ENCODE measurements at places on chromosomes 6 and 20.

- DNase-seq = no peak
These were observed 37.9 kb downstream of the GPX5 start for GRCh38 chr6:28563430-28564095.

GRCh38 chr6:33599413-33599938 lies 19.4 kb upstream of the BAK1 start:
- DNase-seq = no peak

DNA sequence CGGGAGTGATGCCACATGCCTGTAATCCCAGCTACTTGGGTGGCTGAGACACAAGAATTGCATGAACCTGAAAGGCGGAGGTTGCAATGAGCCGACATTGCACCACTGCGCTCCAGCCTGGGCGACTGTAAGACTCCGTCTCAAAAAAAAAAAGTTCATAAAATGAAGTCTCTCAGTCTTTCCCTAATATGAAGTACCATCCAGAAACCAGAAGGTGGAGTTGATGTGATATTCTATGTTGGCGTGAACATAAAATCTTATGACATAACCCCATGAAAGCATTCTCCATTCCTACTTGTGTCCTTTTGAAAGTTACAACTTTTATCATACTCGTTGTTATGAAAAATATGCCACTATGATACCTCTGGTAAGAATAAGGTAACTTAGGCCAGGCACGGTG lies 5.7 kb downstream of the SOD2 start:
- DNase-seq = no peak

DNA sequence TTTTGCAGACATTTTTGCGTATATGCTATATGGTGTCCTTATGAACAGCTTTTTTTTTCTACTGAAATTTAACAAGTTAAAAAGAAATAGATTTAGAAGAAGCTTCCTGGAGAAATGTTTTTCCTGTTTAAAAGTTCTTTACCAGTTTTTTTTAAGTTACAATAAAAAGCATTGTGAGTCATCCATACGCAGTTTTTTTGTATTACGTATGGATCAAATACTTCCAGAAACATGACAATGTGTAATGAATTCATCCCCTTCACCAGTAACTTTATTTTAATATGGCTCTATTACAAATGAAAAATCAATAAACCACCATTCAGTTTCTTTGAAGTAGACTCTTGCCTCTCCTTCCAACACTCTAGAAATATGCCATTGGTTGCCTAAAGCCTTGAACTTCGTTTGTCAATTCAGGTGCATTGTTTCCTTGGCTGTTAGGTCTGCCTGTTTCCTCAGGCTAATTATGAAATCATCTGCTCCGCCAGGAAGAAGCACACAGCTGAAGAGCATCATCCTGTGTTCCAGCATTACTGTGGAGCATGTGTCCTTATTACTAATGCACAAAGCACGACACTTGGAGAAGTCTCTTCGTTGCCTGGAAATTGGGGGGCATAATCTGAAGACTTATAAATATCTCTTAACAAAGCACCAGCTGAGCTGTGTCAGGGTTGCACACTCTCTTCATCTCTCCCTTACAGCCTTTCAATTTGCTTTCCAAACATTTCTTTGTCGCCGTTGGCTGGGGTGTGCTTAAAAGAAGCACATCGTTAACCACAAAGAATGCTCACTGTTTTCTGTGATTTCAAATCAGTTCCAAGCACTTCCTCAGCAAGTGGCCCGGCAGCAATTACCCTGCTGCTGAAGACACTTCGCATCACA lies 9.6 kb downstream of the MOXD1 start:
- no peak for DNase-seq

- DNase-seq = no peak
These were observed 59.3 kb upstream of the STMND1 start for GRCh38 chr6:17042422-17043147.

DNA sequence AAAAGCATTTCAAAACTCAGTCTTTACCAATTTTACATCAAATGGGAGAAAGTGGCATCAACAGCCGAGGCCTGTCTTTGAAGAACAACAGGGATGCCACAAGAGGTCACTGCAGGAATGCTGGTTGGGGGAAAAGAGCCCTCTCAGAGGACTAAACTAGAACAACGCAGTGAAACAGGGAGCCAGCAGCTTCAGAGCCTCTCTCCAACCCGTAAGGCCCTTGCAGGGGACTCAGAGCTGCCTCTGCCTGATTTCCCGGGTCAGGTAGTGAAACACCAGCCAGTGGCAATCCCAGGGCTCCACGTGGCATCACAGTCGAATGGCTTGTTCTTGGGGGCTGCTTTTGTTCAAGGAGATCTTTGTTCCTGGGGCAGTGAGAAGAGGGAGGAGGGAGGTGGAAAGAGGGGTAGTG lies 55.0 kb upstream of the KCNK16 start:
- DNase-seq = no peak

DNA sequence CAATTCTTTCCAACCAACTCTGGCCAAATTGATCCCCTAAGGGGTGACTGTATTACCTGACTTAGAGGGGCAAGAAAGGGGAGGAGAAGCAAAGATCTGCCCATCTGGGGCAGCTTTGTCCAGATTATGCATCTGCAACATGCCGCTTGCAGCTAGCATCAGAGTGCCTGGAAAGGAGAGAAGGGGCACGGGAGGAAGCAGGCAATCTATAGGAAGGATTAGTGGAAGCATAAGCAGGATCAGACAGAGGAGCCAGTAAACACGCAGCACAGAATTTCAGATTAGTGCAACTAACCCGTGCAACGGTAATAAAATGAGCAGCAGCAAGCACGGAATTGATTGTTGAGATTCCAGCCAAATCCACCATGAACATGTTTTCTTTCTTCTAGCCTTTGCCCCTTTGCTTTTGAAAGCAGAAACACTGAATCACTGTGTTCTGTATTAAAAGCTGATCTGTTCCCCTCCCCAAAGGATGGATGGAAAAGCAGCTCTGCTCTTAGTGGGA lies 643.6 kb upstream of the CHD6 start:
- DNase-seq = no peak

DNA sequence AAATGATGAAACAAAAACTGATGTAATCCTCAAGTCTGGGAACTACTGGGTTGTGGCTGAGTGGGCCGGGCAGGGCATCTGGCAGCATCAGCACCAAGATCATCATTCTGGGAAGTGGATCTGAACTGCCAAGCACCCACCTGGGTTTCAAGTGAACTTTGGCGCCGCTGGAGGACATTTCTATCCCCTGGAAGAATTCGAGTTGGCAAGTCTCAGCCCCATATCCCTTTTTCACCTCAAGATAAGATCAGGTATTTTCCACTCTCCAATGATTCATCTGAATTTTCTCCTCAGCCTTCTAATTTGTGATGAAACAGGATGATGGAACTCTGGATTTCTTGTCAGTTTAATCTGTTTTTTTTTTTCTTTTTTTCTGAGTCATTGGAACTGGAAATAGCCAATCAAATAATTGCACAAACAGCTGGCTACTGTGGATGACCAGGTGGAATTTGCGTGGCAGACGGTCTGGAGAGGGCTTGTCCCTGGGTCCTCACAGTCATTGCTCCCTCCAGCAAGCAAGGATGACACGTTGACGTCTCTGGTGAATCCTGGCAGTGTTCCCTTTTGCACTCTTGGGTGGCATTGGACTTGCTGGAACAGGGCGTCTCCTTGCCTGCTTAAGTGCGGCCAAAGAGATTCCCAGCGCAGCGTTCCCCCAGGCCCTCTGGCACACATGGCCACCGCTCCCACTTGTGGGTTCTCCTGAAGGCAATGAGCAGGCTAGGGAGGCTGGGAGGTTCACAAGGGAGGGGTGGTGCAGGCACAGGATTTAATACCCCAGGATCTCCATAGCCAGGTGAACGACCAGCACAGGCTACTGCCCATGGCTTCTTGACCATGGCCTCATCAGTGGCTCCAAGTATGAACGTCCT lies 80.4 kb downstream of the DHX35 start:
- DNase-seq = no peak

DNA sequence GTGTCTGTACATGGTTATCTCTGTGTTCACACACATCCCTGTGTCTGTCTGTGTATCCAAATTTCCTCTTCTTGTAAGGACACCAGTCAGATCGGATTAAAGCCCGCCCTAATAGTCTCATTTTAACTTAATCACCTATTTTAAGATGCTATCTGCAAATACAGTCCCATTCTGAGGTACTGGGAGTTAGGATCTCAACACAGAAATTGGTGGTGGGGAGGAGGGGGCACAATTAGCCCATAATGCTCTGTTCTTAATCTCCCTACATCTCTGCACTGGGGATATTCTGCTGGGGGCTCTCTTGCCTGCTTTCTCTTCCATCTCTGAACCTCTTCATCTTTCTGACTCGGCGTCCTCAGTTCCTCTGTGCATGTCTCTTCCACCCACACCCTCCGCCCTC lies 320.7 kb downstream of the CDC5L start:
- no peak for DNase-seq
